DMS79 treated with DMSO at 0.1 percent for 48 hours (cell line): ENCODE measurements at places on chromosomes 4 and X.

DNA sequence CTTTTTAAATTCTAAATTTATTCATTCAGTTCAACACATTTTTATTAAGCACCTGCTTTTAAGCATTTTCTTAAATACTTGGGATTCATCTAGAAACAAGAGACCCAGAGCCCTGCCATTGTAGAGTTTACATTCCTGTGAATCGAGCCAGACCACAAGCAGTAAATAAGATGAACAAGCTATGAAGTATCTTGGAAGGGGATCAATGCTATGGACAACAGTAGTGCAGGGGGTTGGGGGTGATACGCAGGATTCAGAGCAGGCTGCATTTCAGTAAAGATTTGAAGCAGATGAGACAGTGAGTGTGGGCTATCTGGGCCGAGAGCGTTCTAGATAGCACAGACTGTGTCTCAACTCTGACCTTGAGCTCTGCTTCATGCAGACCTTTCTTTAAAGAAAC, 35.1 kb downstream of the CLDN22 start:
- no peak for DNase-seq

GRCh38 chr4:168361365-168362024, 42.9 kb upstream of the DDX60 start:
- DNase-seq, result no peak

DNA sequence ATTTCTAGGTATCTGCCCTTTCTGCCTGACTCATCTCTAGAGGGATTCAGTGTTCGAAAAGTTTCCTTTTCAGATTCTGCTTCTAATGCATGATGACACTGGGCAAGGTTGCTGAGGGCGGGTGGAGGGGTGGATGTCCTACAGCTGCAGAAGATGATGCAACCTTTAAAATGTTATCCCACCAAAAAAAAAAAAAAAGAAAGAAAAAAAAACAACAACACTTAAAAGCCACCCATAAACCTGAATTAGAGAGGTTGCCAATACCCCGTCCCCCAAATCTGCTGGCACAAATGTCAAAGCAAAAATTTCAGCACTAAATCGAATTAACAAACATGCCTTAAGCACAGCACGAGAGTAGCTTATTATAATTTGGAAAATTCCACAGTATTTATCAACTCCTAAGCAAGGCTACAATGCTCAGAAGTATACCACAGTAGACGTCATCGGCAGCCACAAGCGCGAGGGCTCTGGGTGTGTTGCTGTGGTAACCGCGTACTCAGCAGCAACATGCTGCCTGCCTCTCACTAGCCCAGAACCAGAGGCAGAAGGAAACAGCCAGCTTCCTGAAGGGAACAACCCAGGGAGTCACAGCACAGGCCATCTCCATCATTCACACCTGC, 167.5 kb upstream of the MAP3K15 start:
- DNase-seq, result peak; percentile 15

GRCh38 chr4:19455196-19455595, 796.5 kb upstream of the SLIT2 start:
- DNase-seq, result no peak

DNA sequence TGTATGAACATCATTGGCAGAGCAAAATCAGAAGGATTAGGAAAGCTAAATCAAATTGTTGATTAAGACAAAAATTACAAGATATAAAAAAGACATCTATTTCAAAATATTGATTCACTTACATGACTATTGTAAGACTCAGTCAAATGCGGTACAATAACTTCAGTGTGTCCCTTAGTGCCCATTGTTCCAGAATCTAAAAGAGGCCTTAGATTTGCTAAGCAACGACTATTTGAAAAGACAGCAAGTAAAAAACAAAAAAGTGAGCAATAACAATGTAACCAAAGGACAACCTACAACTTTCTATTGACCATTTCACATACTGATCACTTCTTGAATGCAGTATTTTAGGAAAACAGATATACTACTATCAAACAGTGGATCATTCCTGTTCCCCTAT, 65.6 kb downstream of the UBA6 start:
- DNase-seq, result no peak

DNA sequence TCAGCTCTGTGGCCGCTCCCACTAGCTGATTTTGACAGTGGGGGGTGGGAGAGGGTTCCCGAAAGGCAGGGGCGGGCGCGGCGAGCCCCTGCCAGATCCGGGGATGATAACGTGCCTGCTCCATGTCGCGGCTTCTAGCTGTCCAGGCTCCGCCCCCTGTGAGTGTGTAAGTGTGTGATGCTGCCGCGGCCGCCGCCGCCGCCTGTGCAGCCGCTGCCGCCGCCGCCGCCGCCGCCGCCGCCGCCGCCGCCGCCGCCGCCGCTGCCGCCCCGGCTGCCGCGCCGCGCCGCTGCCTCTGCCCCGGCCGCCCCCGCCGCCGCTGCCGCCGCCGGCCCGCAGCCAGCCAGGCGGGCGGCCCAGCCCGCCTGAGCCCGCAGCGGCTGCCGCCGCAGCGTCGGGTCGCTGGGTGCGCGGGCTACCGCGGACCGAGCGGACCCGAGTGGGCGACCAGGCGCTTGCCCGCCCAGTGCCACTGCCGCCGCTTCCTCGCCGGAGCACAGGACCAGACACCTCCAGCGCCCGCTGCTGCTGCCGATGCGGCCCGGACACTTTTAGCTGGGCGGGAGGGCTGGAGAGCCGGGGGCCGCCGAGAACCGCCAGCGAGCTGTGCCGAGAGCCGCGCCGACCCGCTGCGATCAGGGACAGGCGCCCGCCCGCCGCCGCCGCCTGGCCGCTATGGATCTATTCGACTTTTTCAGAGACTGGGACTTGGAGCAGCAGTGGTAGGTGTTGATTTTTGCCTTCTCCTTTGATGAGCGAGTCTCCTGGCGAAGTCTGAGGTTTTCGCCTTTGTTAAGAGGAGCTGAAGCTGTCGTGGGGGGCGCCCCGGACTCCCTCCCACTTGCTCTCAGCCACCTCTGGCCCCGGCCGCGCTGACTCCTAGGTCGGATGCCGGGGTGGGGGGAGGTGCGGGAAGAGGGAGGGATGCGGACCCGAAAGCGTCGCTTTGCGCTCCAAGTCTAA, at the start of gene AFF2:
Gene AFF2 (plus strand): TSS at position 195 of the 963 bp plus-strand sequence. CDS start 481 bp downstream, at position 676.
- DNase-seq, result no peak

DNA sequence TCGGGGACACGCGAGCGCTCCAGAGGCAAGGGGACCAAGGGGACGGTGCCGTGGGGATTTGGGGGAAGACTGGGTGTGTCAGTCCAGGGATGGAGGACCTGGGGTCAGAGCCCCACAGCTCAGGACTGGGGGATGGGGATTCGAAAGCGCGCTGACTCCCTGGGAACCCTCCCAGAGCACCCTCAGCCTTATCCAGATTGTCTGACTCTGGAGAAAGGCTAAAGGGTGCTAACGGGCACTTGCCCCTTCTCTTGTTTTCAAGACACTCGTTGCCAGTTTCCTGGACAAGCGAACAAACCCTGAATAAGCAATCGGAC, 1.1 kb downstream of the DOCK11 start:
- no peak for DNase-seq

- no peak for DNase-seq
These were observed 93.9 kb upstream of the FRMPD3 start for GRCh38 chrX:107355533-107355932.

DNA sequence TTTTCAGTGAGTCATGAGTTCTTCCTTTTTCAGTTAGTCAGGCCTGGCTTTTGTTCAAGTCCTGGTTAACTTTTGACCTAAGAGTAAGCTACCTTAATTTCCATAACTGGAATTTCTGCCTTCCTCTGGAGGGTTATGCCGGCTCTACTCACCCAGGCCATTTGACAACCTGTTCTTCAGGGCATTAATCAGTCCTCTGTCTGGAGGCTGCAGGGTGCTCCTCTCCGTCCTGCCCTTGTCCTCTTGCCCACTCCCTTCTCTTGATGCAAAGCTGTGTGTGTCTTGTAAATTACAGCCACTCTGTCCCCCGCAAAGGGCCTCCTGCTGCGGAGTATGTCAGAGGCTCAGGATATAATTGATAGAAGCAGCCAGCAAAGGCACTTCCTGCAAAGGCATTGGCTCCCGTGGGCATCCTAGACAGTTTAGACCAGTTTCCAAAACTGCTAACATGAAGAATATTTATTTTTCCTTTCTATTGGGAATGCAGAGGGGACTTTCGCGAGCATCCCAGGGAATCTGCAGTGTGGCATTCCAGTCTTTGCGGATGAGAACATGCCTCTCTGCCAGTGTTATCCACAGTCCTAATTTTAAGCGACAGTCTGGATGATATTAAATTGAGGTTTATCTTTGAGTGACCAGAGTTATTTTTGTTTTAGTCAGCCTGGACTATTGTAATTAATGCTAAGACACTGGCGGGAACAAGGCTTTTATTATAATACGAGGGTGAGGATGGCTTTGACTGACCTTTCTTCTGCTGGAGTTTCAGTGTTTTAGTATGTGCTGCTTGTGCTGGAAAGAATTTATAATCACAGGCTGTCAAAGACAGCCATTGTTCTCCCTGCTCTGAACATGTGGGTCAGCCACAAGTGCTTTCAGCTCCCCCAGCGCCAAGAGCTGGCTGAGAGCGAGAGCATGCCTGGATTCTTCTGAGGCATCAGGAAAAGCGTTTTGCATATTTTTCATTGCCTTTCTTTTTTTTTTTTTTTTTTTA, 74.2 kb downstream of the LIMCH1 start:
- DNase-seq, result no peak

DNA sequence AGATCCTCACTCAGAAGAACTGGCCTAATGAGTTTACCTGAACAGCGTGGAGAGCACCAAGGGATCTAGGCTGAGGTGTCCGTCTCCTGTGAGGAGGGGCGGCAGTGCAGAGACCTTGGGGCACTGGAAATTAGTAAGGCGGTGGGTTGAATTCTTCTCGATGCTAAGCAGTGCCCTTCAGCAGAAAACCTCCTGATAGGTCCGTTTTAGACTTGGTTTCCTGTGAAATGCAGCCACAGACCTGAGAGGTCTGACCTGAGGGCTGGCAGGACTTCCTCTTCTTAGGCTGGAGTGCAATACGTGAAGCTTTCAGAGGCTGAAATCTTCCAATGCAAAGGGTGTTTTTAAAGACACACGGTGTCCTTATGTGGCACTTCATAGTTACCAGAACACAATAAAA, at the start of gene CLNK:
Gene CLNK (minus strand): TSS at position 138 of the 400 bp plus-strand sequence. CDS start 16,899 bp downstream, outside the sequence.
- DNase-seq, result no peak

DNA sequence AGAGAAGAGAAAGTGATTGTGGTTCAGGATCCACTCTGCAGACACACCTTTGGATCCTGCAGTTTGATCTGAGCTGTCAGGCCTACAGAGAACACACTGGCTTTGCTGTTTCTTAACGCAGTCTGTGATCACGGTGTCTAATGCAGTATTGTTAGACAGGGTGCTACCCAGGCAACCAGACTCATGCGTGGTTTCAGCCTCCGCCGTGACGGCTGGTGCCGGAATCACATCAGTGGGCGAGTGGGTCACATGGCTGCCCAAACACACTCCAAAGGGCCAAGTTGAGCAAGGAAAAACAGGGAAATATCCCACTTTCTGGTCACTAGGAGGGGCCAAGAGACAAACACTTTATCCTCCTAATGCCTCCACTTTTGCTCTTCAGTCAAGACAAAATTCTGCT, 27.5 kb downstream of the CCDC149 start:
- DNase-seq, result no peak

- DNase-seq, result no peak
These were observed 200.4 kb upstream of the PITX2 start for GRCh38 chr4:110823251-110823650.

GRCh38 chr4:53994382-53995102, 69.9 kb downstream of the CHIC2 start:
- no peak for DNase-seq

- no peak for DNase-seq
These were observed 15.8 kb downstream of the TBC1D14 start for GRCh38 chr4:6925357-6925836.

- peak; percentile 6 for DNase-seq
These were observed 101.6 kb upstream of the PPARGC1A start for GRCh38 chr4:23991444-23991843.

GRCh38 chr4:103046416-103047290, 27.1 kb upstream of the SLC9B1 start:
- DNase-seq, result no peak

DNA sequence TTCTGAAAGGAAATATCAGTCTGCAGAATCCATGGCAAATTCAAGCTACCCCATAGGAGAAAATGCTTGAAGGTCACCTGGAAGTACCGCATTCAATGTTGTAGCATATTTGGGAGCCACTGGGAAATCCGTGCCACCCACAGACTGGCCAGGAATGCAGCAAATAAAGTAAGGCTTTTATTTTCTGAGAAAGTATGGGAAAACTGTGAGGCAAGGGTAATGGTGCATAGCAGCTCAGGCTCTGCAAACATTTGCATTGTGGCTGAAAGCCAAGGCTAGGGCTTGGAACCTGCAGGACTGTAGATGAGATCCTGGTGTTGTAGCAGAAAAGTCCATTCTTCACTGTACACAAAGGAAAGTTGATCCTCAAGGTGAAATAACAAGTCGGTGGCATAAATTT, 450.9 kb upstream of the NR3C2 start:
- no peak for DNase-seq

GRCh38 chr4:108717386-108717785, 45.5 kb downstream of the ETNPPL start:
- DNase-seq, result no peak

GRCh38 chr4:87399148-87399547, 8.2 kb upstream of the HSD17B11 start:
- DNase-seq, result no peak

GRCh38 chrX:33741807-33742206, 390.3 kb downstream of the FAM47A start:
- DNase-seq, result no peak

DNA sequence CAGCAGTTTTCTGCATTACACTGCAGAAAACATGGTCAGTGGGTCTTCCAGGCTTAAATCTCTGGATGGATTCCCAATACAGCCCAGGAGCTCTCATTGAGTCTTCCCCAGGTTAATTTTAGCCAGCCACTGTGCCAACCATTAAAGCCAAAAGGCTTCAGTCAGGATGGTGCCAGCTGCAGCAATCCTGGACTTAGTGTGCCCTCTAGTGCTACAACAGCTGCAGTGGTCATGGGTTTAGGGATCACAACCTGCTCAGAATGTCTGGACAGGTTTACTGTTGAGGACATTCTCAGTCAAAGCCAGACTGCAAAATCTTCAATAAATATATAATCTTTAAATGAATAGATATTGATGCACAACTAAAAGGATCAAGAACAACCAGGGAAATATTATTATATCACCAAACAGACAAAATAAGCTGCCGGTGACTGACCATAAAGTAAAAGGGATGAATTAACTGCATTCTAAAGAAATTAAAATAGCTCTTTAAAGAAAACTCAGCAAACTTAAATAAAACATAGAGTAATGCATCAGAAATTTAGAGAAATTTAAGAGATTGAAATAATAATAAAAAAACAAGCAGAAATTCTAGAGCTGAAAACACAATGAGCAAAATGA, 639.9 kb downstream of the SPOCK3 start:
- no peak for DNase-seq

- DNase-seq, result no peak
These were observed 169.1 kb upstream of the FTHL17 start for GRCh38 chrX:31240982-31241381.
